Cerebellum (tissue), 4 donors: ENCODE measurements at places on chromosomes 4 and X.

DNA sequence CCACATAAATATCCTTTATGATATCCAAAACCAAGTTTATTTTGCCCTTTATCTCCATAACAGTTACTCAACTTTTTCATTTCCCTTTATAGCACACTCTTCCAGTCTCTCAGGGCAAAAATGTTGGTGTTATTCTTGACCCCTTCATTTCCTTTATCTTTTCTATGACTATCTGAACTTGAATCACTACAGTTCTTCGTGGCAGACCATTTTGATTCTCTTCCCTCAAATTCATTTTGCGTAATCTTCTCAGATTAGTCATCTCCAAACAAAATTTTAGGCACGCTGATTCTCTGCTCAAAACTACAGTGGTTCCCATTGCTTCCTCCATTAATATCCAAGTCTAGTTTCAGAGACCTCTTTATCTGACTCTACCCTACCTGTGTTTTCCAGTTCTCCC lies 26.1 kb downstream of the RUFY3 start:
- DNase-seq, result no peak

GRCh38 chr4:136713140-136713539 lies 819.2 kb downstream of the PCDH18 start:
- no peak for DNase-seq

- DNase-seq, result no peak
Observed at GRCh38 chr4:169151671-169152070, 119.1 kb downstream of the SH3RF1 start.

GRCh38 chrX:40465735-40466551 lies 114.8 kb upstream of the ATP6AP2 start:
- DNase-seq, result no peak

- DNase-seq, result no peak
Observed at GRCh38 chrX:2395261-2395992, 105.3 kb downstream of the DHRSX start.

DNA sequence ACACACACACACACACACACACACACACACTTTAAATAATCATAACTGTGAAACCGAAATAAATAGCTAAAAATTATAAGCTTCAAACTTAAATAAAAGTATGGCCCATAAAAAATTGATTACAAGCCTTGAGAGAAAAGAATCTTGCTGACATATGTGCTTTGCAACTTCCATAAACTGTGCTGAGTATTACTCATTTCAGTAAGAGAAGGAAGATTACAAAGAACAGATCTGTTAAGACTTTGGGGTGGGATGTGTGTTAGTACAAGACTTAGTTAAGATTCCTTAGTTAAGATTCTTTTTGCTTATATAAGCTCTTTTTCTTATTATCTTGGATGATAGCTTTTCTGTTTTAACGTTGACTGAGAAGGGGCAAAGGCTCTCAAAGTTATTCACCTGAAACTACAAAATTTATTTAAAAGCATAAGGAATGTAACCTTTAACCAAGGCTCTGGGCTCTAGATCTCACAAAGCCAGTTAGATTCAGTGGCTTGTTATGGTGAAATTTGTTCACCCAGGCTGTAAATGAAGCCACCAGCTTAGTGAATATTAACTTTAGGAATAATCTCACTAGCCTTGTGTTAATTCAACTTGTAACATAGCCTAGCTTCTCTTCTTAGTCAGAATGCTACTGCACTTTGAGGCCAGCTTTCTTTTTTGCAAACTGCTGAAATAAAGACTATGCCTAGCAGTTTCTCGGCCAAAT lies 58.2 kb downstream of the ARSJ start:
- no peak for DNase-seq

DNA sequence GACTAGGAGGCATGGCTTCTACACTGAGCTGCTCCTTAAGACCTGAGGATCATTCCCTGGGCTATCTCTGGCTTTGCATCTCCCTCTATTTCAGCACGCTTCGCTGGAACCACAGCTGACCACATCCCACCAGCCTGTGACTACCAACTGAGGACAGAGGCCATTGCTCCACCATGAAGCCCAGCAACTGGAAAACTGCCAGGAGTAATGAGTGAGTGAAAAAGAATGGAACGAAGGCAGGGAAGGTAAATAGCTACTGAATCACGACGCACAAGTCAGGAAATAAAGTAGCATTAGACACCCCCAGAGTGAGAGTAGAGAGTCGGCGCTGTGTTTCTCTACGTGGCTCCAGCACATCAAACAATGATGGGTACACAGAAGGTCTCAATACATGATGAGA lies 314.7 kb downstream of the LDB2 start:
- DNase-seq, result no peak

DNA sequence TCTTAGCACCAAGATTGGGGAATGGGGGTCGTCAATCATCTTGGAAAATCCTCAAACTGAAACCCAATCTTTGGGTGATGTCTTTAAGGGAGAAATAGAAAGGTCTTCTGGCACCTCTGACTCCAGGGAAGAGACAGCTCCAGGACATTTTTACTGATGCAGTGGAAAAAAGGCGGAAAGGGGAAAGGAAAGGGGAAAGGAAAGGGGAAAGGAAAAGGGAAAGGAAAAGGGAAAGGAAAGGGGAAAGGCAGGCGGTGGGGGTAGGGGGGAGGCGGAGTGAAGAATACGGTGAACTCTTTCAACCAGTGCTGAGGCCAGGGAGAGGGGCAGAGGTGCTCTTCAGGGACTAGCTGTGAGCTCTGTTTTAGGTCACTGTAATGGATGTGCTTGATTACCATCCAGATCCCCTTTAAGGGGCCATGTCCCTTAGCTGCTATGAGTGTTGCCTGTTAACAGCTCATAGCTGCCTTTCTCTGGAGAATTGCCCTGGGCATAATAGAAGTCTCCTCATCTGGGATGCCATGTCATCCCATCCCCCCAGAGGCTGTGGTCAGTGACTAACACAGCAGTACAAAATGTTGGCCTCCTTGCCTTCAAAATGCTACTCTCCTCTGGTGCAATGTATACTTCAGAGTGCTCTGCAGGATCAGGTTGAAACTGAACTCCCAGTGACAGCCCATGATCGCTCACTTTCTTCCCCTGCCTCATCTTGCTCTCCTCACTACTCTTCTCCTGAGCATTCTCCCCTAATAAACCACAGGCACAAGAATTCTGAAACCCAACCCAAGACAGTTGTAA lies 92.4 kb upstream of the AP1S2 start:
- no peak for DNase-seq

GRCh38 chr4:101205916-101206315 lies 141.4 kb downstream of the PPP3CA start:
- no peak for DNase-seq

DNA sequence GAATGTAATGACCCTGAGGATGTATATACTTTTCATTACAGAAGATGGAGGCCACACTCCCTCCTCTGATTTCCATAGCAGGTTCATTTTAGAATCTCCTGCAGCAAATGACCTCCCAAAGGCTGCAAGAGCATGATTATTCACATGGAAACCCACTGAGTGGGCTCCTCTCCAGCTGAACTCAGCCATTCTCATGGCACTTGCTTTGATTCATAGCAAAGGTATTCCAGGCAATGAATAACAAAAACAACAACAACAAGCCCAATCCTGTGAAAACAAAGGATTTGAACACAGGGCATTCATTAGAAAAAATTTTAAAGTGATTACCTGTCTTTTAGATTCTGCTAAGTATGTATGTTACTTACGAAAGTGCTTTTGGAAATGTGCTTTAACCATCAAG lies 894.0 kb upstream of the FRG1 start:
- no peak for DNase-seq

- DNase-seq, result no peak
Observed at GRCh38 chrX:34875204-34875603, 67.4 kb upstream of the FAM47B start.

DNA sequence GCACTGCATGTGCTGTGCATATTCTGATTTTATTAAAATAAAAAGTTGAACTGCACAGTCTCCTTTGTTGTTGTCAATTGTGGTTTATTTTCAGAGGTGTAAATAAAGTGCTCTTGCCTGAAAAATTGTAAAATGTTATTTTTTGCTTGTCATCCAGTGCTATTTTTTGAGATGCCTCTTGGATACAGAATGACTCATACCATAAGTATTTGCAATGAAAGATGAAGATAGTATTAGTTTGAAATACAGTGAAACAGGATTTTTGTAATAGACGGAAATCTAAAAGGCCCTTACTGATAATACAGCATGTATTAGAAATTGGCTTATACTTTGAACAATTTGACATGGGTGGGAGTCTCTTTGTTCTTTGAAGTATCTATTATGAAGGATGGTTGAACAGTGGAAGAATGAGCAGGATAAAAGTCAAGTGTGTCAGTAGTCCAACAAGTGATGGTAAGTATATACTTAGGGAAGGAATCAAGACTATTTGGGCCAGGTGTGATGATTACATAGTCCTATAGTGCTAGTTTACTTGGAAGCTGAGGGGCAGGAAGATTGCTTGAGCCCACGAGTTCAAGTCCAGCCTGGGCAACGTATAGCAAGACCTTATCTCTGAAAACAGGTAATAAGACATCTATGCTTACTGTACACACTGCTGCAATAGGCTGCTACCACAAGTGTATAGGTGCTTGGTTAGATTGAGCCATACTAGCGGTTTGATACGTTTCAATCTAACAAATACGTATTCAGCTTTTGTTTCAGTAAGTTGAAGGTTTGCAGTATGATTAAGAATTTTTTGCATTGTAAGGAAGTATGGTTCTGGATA lies 16.4 kb downstream of the DDX3X start:
- no peak for DNase-seq

- DNase-seq, result no peak
Observed at GRCh38 chrX:33970028-33970967, 161.8 kb downstream of the FAM47A start.
